ENCODE measurements at places on chromosomes 3 and 15.

DNA sequence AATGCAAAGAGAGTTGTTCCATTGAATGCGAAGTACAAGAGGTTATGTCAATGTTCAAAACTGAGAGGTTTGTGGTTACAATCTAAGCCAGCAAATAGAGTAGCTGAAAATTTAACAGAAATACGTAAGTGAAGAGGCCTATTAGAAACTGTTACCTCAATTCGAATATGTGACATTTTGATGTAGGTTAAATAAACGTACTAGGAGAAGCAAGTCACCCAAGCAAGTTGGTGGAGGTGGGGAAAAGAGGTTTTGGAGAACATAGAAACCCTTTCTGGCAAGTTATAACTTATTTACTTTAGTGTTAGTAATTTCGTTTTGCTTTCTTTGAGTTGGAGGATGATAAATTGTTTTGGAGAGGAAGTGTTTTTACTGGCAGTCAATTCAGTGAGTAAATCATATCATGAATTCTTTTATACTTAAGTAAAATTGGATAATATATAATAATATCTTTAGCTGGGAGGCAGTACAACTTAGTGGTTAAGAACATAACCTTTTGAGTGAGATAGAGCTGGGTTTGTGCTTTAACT is 91.2 kb upstream of the NAALADL2 start:
- no peak for DNase-seq

DNA sequence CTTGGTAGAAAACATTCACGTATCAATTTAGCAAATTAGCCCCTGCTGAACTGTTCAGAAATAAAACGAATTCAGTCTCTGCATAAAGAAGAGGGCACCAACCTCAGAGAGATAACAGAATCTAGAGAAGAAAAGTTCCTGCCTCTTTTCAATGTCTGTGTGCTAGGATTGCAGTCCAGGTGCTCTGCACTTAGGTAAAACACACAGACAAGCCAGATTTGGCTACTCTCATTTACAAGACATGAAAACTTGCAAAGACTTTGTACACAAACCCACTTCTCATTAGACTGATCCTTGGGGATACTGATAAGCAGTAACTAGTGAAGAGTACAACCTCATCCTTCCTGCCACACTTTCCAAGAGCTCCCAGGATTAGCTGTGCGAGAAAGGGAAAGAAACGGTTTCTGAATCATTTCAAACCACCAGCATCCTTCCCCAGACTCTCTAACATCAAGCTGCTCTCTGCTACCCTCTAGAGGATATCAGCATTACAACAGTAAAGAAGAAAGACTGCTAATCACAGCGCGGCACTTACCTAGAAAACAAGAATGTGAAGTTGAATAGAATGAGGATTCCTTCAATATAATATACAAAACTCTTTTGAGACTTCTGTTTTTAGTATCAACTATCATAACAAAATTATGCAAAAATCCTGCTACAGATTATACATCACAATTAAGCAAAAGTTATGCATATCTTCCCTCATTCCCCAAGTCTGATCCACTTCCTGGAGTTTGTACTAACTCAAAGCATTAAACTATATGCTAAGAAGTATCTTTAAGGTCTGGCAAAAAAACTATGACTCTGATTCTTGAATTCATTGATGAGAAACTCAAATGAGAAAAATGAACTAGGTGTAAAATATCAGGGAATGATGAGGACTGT is 306.4 kb downstream of the MAGI1 start:
- DNase-seq: no peak

GRCh38 chr15:81095690-81096365 is 38.2 kb upstream of the CFAP161 start:
- no peak for DNase-seq

GRCh38 chr3:125381314-125381713 is 6.2 kb upstream of the ZNF148 start:
- no peak for DNase-seq

DNA sequence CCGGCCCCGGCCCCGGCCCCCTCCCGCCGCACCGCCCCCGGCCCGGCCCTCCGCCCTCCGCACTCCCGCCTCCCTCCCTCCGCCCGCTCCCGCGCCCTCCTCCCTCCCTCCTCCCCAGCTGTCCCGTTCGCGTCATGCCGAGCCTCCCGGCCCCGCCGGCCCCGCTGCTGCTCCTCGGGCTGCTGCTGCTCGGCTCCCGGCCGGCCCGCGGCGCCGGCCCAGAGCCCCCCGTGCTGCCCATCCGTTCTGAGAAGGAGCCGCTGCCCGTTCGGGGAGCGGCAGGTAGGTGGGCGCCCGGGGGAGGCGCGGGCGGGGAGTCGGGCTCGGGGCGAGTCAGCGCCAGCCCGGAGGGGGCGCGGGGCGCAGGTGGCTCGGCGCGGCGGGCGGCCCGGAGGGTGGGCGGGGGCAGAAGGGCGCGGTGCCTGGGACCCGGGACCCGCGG is 352 bp downstream of the CHRD start:
- no peak for DNase-seq

GRCh38 chr3:39323494-39323893 is 6.0 kb upstream of the CCR8 start:
- DNase-seq: no peak

DNA sequence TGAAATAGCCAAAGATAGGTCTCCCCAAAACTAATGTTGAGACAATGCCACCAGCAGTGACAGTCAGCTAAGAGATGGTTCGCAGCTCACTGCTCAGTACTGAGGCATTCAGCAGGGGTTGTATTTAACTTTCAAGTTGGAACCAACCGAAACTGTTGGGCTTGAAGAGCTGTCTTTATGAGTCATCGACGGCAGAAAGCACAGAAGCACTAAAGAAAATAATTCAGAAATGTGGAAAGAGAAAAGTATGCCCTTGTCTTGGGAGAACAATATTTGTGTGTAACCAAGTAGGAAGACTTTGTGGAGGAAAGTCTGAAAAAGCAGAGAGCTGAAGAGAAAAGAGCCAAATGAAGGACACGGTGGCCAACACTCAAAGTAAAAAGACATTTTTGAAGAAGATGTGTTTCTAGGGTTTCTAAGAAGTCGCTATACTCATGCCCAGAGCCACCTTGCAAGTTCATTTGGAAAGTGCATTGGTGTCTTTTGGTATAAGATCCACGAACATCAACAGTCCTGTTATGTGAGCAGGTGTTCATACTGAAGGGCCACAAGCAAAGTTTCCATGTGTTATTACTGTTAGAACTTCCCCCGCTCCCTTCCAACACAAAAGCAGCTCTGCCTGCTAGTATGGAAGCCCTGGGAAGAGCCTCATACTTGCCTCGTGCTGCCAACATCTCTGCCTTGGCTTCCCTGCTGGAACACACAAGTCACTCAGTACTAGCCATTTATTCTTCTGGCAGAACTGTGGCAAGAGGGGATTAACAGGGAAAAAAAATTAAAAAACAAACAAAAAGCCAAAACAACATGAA is 4.1 kb upstream of the RARB start:
- DNase-seq: no peak

DNA sequence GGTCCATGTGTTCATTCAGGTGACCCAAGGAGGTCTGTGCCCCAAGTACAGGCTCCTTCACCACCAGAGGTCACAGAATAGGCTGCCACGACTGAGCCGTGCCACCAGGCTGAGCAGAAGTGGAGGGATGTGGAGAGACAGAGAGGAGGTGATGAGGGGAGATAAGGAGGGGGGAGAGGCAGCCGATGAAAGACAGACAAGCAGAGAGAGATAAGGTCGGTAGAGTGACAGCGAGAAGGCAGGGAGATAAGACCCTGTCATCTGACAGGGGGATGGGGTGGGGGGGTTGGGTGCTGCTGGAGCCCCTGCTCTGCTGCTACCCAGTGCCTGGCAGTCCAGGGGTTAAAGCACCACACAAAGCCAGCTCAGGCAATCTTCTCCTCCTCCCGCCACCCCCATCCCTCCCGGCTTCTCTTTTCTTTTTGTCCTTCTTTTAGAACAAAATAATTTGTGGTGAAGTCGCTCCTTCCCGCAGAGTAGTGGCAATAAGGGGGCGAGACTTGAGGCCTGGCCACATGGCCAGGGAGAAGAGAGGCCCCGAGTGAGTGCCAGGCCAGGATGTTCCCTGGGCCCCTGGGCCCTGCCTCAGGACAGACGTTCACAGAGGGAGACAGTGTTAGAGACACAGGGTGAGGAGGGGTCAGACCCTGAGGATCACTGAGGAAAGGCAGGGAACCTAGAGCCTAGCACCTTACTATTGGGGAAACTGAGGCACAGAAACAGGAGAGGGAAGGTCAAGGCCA is 67.9 kb downstream of the CACNA2D2 start:
- no peak for DNase-seq

GRCh38 chr15:67037694-67038093 is 27.7 kb upstream of the SMAD3 start:
- no peak for DNase-seq

- DNase-seq: no peak
These were observed 141.1 kb upstream of the SETMAR start for GRCh38 chr3:4162096-4162495.

GRCh38 chr3:65779390-65779789 is 259.3 kb downstream of the MAGI1 start:
- DNase-seq: no peak

DNA sequence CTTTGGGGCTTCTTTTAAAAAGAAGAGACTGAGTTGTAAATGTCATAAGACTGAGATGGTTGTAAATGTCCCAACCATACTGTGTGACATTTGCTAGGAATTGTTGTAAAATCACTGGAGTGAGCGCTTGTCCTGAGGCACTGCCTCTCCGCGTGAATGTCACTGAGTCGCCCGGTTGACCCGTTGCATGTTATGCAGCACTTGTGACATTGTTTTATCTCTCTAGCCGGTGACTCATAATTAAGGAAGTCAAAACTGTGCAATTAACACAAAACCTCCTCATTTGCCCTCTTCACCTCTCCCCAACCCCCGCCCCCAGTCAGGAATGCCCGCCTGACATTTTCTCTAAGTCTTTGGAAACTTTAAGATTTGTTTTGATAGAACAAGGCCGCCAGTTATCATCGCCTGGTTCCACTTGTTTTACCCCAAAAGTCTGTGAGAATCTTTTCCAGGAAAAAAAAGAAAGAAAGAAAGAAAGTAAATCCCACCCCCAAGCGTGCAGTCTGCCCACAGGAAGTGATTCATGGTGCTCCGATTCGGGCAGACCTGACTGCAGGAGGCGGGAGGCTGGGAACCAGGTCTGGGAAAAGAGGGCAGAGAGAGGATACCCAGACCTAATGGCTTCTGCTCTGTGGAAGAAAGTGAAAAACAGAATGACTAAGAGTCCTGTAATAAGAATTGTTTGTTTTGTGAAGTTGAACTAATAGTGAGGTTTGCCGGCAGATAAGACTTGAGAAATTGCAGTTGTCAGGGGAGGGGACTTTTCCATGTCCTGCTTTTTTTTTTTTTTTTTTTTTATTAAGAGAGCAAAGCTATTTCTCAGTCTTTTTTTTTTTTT is 84.8 kb downstream of the SMAD3 start:
- DNase-seq: no peak

DNA sequence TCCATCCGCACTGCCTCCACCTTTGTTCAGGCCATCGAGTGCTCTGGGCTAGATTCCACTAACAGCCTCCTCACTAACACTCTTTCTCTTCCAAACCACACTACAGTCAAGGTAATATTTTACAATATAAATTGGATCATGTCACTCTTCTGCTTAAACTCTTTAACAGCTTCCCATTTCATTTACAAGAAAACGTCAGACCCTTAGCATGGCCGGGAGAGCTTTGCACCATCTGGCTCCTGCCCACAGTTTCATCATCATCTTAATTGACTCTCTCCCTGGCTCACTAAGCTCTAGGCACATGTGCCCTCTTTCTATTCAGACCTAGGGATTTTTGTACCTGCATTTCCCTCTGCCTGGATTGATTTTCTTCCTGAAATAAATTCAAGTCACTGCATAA is 354.7 kb downstream of the FGF12 start:
- DNase-seq: no peak

GRCh38 chr3:131306242-131306641 is 75.3 kb upstream of the NUDT16 start:
- DNase-seq: no peak

DNA sequence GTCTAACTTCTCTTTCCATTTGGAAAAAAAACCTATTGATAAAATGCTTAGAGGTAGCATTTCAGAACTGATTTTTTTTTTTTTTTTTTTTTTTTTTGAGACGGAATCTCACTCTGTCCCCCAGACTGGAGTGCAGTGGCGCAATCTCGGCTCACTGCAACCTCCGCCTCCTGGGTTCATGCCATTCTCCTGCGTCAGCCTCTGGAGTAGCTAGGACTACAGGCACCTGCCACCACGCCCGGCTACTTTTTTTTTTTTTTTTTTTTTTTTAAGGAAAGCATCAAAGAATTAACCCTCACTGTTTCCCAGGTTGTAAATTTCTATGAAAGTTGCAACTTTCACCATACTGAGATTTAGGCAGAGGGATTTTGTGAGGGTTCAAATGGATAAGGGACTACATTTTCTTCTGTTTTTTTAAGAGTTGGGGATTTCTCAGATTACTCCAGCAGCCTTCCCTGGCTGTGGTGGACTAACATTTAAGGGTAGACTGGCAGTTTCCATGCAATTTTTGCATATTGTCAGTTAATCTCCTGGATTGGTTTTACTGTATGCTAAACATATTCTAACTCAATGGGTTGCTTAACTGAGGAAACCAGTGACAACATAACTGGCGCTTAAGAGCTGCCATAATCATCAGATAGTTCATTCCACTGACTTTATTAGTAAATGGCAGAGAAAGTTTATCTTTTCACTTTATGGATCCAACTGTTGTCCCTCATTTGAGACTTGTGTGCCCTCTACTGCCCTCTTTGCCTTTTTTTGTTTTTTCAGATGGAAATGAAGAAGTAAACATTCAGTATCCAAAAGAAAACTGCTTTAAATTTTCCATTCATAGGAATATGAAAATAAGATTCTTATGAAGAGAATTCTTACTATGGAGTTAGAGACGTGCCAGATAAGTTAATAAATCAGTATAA is 93.7 kb downstream of the NPTN start:
- DNase-seq: no peak

GRCh38 chr15:70281811-70282307 is 184.1 kb upstream of the TLE3 start:
- no peak for DNase-seq

GRCh38 chr3:142966808-142967207 is 3.3 kb upstream of the PAQR9 start:
- DNase-seq: no peak

- DNase-seq: no peak
These were observed at the start of gene ABI3BP for GRCh38 chr3:100993309-100993708. Gene ABI3BP (minus strand): TSS chr3:100993421. CDS start chr3:100993384, 37 bp downstream.
